Renal pelvis (tissue), 12 donors: ENCODE measurements at places on chromosomes 1 and 21. TPM values are rescaled to one million over a fixed set of nuclear protein-coding genes. Genes with fewer than 3 reads are reported as not detected.

The CFHR3 gene
- polyA plus RNA-seq, result 0.09 TPM

The CA14 gene
- polyA plus RNA-seq, result 6.6 TPM

- no peak for DNase-seq
Measured at GRCh38 chr21:45828580-45829570, 152.7 kb upstream of the COL6A1 start.

The SPRR1A gene
- polyA plus RNA-seq, result not detected
